ENCODE measurements at places on chromosomes 12 and 14.

- no peak for DNase-seq
Observed at GRCh38 chr14:25042362-25043299, 7.3 kb downstream of the STXBP6 start.

DNA sequence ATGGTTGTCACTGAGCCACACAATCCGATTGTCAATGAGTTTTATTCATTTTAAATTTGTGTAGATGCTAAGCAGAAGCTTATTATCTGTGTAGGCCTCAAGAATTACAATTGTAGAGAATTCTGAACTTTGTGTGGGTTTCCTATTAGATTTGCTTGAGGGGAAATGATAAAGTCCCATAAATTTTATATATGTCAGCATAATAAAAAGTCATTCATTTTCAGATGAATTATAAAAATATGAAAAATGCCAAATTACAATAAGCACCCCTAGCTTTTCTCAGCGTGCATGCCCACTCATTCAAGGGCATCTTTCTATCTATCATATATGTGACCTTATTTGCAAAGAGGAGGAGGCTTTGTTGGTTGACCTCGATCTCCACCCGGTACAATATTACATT, 1041.1 kb upstream of the FOXG1 start:
- DNase-seq = no peak

DNA sequence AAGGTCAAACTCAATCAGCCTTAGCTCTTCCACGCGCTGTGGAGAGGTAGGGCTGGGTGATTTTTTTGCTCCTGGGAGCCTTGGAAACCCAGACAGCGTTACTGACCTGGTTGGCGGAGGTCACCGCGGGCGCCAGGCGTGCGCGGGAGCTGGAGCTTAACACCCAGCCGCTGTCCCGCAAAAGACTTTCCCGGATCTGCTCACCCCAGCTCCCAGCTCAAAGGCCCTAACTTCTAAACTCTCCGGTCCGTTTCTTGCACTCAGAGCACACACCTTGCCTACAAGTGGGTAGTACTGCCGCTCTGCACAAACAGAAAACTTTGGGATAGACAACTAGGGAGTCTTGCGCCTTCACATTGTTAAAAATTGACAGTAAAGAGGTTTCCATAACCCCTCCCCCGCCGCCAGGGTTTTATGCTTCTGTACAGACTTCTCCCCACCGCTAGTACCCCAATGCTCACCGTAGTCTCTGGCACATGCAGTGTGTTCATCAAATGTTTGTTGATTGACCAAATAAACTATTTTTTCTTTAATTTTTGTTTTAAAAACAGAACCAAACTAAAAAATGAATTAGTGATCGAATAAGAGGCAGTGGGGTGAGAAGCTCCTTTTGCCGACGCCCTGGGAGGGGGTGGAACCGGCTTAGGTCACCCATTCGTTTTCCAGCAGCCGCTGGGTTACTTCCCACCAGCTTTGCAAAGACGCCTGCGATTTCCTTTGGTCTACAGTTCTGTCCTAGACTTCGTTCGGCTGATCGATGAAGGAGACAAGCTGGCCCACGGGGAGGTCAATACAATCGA, 12.7 kb upstream of the TBX3 start:
- DNase-seq = no peak

DNA sequence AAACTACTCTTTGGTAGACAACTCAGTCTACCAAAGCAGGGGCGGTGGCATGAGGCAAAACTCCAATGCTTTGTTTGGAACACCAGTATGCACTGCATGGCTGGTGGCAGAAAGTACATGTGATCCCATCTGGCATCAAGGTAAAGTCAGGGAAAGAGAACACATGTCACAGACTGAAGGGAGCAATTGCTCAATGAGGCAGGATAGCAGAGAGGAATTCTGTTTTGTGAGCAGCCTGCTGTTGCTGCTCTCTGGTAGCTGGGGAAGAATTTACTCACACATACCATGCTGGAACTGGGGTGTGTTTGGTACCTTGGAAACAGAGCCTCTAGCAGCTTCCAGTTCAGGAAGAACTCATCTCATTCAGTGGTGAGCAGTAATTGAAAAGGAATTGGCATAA, 84.8 kb downstream of the HELB start:
- DNase-seq = no peak

DNA sequence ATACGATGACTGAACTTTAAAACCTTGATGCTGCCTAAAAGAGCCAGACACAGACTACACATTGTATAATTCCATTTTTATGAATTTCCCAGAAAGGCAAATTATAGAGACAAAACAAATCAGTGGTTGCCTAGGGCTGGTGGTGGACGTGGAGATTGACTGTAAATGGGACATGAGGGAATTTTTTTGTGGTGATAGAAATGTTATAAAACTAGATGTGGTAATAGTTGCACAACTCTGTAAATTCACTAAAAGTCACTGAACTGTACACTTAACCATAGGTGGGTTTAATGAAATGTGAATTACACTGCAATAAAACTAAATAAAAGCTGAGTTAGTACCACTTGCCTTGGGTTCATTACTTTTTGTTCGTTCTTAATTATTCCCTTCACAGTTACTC, 72.1 kb downstream of the PLEKHA5 start:
- no peak for DNase-seq

- DNase-seq = no peak
Observed at GRCh38 chr12:100858656-100859055, 64.1 kb downstream of the ANO4 start.

GRCh38 chr14:97306133-97306759, 509.1 kb downstream of the VRK1 start:
- no peak for DNase-seq

DNA sequence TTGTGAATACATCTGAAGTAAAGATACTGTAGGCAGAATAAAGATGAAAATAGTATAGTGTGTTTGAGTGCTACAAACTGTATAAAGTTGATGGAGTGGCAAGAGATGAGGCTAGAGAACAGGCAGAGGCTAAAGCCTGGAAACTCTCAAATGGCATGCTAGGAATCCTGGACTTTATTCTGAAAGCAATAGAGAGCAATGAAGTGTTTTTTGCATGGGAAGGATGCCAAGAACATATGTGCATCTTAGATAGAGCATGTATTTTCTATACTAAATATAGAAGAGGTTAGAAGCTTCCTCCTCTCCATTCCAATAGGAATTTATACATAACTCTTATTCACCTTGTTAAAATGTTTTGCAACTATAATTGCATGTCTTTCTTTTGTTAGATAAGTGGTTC, 86.3 kb upstream of the TMTC2 start:
- DNase-seq = no peak

DNA sequence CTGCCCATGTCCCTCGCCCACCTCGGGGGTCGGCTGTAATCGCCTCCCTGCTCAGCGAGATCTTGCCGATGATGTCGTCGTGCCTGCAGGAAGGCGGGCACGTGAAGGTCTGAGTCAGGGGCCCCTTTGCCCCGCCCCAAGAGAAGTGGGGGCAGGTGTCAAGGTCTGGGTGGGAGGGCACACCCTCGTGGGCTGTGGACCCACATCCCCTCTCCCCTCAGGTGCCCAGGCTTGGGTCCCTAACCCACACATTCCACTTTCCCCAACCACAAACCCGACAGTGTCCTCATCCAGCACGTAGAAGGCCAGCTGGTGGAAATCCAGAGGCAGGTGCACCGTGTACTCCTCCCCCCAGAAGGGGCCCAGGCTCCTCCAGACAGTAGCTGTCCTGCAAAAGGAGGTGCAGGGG, 7.8 kb downstream of the RASAL1 start:
- no peak for DNase-seq

DNA sequence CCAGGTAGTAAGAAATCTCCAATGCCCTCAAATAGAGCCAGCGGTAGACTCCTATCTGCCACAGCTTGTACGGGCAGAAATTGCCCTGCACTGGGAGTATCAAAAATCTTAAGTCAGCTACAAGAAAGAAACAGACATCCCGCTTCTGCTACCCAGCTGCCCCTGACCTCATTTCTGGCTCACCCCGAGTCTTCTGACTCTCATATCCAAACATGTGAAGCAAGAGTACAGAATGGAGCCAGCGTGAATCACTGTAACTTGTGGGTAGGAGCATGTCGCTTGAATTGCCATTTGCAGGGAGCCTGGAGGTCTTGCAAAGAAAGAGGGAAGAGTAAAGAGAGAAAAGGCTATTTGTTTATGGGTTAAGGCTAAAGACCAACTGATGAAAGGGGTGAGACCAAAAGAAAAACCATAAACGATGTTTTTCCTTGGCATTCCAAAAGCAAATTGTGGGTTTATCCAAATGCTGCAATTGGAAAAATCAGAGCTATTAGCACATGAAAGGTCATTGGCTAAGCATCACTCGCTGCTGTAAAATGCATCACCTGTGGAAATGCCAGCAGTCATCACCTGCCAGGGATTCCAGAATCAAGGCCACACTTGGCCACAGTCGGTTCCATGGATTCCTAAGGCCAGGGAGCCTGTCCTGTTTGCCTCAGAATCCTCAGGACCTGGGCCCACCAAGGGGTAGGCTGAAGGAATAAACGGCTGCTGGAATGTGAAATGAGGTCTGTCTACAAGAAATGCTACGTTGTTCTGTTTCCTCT, 86.6 kb downstream of the FOXN3 start:
- DNase-seq = no peak

DNA sequence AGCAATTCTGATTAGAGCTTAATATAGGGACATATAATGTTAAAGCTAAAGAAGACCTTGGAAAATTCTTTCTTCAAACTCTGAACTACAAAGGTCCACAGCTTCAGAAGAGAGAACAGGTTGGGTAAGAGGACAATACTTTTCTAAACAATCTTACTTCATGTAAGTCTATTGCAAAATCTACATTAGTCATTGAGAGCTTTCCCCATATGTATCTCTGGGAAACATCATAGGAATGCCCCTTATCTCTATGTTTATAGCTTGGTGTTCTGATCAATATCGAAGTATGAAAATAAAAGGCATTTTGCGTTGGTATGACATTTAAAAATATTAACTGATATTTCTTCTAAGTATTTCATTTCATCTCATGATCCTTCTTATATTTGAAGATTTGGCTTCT, 962.6 kb downstream of the AACS start:
- DNase-seq = no peak

DNA sequence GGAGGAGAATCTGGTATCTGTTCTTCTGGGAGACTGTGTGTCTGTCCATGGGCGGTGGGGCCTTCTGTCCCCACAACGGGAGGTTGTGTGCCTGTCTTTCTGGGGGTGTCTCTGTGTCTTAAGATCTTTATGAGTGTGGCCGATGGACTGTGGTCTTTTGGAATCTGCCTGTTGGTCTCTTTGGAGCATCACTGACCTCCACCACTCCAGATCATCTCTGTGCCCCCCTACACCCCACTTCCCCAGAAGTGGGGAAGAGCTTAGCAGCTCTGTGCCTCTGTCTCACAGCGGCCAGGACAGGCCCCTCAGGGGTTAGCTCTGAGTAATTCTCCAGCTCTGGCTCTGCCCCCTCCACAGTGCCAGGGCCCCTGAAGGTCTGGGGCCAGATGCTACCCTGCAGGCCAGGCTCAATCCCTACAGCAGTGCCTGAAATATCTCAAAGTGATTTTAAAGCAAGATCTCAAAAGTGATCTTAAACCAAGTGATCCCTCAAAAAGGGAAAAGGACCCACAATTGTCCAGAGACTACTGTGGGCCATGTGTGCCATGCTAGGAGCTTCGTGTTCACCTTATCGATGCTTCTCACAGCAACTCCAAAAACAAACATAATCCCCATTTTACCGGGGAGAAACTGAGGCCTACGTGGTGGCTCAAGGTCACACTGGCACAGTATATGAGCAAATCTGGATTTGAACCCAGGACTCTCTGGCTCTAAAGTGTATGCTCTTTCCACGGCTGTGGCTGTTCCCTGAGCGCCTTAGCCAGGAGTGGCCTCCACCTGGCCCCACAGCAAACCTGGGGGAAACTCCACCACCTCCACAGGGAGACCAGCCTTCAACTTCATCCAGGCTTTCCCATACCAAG, 26.0 kb upstream of the KRT78 start:
- DNase-seq = no peak

- no peak for DNase-seq
Observed at GRCh38 chr14:96221841-96222240, 17.2 kb downstream of the BDKRB2 start.

DNA sequence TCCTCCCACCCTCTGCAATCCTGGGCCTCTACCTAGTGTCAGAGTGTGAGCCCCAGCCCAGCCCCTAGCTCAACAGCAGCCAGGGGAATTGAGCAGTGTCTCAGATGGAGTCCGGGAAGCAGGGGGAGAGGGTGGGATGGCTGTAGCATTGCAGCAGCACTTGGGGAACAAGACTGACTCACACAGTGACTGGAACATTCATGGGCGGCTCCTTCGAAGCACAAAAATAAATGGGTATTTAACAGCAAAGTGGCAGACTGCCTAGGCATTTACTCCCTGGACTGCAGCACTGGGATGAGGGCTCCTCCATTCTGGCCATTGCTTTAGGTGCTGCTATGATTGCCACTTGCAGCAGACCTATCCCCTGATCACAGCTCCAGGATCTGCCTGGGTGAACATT, 46.0 kb upstream of the STK38L start:
- DNase-seq = peak; percentile 42

Measured in activated CD4-positive, alpha-beta T cell treated with anti-CD3 and anti-CD28 coated beads, Interleukin-2, amount 10 ng/mL, durations not matched to agents 24 days and 14 days (primary cell).